ENCODE measurements at places on chromosomes 11 and 22.

GRCh38 chr11:27022659-27023251 is 17.9 kb upstream of the BBOX1 start:
- no peak for DNase-seq

- DNase-seq, result no peak
Measured at GRCh38 chr22:45945621-45946106, 31.3 kb downstream of the WNT7B start.

DNA sequence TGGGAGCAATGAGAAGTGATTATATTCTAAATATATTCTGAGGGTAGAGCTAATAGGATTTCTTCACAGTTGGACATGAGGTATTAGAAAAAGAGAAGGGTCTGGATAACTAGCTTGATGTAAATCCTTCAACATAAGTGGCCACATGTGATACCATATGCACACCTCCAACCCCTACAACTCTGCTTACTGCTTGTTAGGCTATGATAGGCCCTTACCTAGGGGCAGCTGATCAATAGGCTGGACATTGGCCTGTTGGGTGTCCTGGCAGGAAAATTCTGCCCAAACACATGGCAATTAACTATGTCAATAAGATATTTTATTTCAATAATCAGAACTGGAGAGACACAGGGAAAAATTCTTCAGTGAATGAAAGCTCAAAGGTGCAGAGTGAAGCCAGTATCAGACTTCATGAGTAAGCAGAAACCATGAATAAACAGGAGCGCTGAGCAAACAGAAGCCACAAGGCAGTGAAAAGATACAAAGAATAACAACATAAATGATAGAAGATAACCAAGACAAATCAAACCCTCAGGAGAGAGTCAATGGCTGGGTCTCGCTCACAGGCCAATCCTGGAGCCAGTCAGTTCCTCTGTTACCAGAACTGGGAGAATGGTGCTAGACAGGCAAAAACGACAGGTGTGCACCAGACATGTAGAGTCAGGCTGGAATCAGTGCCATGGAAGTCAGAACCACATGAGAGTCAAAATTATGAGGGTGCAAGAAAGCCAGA is 46.3 kb upstream of the PSMA1 start:
- no peak for DNase-seq

- DNase-seq, result no peak
Measured at GRCh38 chr11:17921659-17922415, 91.0 kb downstream of the SERGEF start.

- DNase-seq, result no peak
Measured at GRCh38 chr11:2406878-2407410, 6.4 kb downstream of the TSSC4 start.

DNA sequence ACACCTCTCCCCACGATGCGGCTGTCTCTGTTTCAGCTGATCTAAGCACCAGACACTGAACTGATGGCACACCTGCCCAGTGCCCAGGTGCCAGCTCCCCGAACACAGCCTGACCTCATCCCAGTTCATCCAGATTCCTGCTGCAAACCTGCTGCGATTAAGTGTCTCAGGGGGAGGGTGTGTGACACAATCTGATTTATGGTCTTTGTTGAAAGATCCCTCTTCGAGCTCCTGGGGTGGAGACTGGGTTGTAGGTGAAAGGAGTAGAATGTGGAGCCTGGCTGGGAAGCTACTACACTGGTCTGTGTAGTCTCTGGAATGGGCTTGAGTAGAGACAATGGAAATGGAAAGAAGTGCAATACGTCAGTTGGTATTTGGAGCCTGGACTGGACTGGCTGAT is 390.3 kb downstream of the SHANK2 start:
- DNase-seq, result no peak

DNA sequence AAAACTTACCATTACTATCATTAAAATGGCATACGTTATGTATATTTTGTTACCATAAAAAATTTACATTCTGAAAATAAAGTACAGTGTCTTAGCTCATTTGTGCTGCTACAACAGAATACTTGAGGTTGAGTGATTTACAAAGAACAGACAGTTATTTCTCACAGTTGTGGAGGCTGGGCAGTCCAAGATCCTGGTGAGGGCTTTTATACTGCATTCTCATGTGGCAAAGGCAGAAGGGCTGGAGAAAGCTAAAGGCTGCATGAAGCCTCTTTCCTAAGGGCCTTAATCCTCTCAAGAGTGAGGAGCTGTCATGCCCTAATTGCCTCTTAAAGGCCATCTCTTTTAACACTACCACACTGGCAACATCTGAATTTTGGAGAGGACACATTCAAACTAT is 13.3 kb downstream of the GGTLC2 start:
- no peak for DNase-seq

- DNase-seq, result no peak
Measured at GRCh38 chr22:20243176-20243536, 25.0 kb downstream of the RTN4R start.

DNA sequence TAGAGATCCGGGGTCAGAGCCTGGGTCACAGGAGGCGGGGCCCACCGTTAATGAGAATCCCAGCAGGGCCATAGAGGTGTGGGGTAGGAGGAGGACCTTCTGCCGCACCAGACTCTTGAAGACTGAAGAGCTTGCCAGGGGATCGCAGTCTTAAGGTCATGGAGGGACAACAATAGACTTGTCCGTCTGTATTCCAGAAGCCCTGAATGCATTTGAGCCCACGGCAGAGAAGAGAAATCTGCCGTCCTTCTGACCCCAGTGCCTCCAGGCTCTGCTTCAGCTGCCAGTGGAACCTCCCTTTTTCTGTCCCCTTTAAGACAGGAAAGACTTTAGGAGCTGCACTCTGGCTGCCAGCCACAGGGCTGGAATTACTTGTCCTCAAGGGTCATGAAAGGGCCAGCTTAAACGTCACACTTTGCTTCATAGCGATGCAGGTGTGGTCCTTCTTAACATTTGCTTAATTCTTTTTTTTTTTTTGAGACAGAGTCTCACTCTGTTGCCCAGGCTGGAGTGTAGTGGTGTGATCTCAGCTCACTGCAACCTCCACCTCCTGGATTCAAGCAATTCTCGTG is 15.5 kb upstream of the ST3GAL4 start:
- no peak for DNase-seq

GRCh38 chr11:65379698-65380459 is 2.6 kb downstream of the SLC25A45 start:
- no peak for DNase-seq

DNA sequence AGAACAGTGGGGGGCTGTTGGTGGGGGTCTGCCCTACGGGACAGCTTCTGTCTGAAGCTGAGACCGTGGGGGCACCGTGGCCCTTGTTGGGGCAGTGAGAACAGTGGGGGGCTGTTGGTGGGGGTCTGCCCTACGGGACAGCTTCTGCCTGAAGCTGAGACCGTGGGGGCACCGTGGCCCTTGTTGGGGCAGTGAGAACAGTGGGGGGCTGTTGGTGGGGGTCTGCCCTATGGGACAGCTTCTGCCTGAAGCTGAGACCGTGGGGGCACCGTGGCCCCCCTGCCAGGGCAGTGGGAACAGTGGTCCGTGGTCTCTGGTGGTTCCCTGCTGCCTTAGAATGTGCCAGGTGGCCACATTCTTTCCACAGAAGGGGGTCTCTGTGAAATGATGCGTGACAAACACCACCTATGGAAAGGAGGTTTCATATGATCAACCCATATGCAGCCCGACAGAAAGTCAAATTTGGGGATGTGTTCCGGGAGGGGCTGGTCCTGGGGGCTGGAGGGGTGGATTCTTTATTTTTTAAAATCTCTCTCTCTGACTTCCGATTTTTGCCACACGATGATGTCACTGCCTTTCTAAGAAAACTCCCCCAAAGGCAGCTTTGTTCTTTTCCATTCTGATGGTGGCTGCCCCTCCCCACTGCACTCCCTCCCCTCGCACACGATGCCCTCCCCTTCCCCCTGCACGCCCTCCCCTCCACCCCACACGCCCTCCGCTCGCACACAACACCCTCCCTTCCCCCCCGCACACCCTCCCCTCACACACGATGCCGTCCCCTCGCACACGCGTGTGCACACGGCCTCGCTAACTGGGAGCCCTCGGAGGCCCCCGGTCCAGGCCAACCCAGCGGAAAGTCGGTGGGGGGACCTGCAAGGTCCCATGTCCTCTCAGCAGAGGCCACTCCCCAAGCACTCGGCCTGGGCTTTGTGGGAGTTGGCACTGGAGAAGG is 1186.5 kb downstream of the BRD1 start:
- no peak for DNase-seq

Measured in dermis microvascular lymphatic vessel endothelial cell (primary cell).